ENCODE measurements at places on chromosomes 5 and 9.

DNA sequence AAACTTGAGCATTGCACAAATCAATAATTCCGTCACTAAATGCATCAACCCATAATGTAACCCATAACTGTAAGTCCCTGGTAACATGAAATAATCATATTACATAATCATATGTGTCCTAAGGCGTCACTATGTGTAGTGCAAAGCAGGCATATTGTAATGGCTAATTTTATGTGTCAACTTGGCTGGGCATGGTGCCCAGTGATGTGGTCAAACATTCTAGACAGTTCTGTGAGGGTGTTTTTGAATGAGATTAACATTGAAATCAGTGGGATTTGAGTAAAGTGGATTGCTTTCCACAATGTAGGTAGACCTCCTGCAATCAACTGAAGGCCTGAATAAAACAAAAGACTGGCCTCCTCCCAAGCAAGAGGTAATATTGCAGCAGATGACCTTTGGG, 794.4 kb upstream of the ACO1 start:
- no peak for DNase-seq

- DNase-seq: no peak
Measured at GRCh38 chr9:133994353-133995011, 2.4 kb upstream of the VAV2 start.

DNA sequence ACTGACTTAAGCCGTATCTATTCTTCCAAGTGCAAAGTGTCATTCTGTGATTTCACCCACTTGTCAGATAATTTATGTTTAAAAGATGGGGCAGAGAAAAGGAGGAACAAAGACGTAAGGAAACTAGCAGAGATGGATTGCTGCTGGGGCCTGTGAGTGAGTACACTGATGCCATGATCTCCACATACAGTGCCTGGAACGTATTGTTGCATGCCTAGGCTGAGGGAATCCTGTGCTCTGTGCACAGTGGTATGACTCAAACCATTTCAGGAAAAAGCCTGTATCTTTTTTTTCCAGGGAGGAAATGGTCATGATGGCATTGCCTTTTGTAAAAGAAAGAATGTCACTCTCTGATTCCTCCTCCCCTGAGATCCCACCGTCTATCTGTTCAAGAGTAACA, 359.5 kb upstream of the ADAMTS16 start:
- DNase-seq: no peak

- no peak for DNase-seq
Measured at GRCh38 chr9:125433461-125434011, 171.9 kb downstream of the GAPVD1 start.

GRCh38 chr5:7261049-7261448, 134.9 kb upstream of the ADCY2 start:
- DNase-seq: peak; percentile 12

DNA sequence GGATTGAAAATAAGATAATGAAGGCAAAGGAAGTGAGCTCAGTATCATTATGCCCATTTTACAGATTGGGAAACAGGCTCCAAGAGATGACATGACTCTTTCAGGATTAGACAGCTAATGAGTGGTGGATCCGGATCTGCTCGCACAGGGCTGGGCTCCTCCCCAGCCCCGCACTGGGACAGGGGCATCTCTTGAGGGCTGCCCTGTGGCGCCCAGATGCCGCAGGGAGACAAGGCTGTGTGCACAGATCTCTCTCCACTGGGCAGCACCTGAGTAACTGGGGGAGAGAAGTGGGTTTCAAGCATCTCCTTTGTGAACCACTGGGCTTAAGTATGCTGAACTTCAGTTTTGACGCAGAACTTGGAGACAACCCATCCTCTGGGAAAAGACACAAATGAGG, 43.9 kb downstream of the ADAMTS2 start:
- DNase-seq: no peak

- DNase-seq: no peak
Measured at GRCh38 chr9:107705521-107705920, 216.0 kb upstream of the KLF4 start.

GRCh38 chr9:128913048-128913900, 7.5 kb upstream of the PHYHD1 start:
- DNase-seq: no peak

DNA sequence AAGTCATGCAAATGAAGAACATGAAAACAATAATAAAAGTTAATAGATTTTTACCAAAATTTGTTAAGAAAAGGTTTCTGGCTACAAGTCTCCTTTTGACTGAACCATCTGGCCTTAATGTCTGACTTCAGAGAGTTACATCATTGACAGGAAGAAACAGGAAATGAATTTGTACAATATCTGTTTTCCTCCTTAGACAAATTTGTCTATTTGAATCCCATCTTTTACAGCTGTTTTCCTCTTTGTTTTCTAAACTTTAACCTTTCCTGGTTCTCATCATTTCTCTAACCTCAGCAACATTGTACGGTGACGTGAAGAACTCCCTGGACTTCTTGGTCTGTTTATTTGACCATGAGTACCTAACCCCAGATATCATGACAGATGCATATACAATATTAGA, 567.5 kb upstream of the RIOK2 start:
- DNase-seq: no peak

GRCh38 chr9:98727428-98727827, 18.7 kb upstream of the GABBR2 start:
- DNase-seq: no peak

DNA sequence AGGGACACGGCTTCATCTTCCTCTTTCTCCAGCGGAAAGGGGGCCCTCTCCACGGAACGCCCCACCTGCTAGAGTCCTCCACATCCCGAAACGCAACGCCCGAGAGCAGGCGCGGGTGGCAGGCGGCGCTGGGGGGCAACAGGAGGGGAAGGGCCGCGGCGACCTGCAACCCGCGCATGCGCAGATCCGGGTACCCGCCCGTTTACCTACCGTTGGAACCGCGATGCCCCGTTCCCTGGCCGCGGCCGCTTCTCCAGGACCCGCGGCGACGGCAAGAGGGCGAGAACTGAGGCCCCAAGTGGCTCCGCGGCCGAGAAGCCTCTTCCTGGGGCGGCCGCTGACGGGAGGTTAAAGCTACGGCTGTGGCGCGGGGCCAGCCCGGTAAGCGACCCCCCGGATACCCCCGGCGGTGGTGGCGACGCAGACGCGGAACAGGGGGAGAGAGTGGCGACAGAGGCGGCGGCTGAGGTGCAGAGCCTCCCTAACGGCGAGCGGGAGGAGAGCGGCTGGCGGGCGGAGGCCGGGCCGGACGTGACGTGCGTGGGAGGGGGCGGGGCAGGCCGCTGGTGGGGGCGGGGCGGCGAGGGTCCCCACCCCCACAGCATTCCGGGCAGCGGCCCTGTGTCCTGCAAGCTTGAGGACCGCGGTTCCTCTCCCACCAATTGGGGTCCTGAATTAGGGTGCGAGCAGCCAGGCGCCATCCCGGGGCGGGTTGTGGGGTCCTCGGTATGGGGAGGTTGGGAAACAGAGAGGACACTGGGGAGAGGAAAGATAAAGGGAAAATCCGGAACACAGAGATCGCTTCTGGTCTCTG, at the start of gene FAM13B:
TSS of gene FAM13B (minus strand) at position 508 of the 814 bp plus-strand sequence. CDS start 13,968 bp downstream, outside the sequence.
- no peak for DNase-seq

Measured in SK-N-MC (cell line).